ENCODE measurements at places on chromosomes 6 and 20. TPM values are rescaled to one million over a fixed set of nuclear protein-coding genes. Genes with fewer than 3 reads are reported as not detected.

GRCh38 chr6:28343898-28344677 is 5.7 kb upstream of the ZKSCAN3 start:
- no peak overlapping the region for H3K27ac ChIP-seq
- no peak overlapping the region for H3K4me3 ChIP-seq
- no peak for DNase-seq

DNA sequence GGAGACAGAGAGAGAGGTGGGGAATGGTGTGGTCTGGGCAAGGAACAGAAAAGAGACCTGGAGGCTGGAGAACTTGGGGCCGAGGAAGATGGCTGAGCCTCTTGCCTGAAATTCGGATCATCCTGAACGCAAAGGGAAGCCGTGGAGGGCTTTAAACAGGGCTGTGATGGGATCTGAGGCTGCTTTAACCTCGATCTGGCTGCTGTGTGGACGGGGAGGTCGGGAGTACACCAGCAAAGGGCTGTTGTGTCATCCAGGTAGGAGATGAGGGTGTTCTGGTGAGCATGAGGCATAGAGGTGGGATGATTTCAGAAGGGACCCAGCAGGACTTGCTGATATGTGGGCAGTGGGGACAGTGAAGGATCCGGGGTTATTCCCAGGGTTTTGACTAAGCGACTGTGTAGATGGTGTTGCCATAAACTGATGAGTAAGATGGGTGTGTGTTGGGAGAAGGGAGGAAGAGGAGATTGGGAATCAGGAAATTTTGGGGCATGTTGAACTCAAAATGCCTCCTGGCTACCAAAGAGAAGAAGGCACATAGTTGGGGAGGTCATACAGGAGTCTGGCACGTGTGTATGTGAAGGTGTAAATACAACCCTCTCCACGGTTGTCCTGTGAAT is 158.5 kb downstream of the NFATC2 start:
- no peak for DNase-seq
- H3K4me1 ChIP-seq: no peaks in the 10 kb centered on the region
- no peak overlapping the region for H3K27ac ChIP-seq
- H3K27me3 ChIP-seq: no peaks in the 10 kb centered on the region
- H3K4me3 ChIP-seq: no peak overlapping the region

DNA sequence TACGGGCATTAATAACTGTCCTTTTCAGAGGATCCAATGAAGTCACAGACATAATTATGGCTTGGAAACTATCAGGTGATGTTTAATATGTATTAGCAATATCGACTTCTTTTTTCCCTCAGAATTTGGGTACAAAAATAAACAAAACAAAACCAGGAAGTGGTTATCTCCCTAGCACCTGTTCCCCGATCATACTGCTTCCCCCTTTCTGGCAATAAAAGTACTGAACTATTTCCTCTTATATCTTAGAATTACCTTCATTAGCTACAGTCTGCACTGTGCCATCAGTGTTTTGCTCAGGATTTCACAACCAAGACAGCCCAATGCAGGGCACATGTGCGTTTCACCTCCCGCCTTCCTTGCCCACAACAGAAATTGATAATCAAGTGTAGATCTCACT is 216.9 kb upstream of the BTBD3 start:
- H3K36me3 ChIP-seq: no peaks in the 10 kb centered on the region
- no peaks in the 10 kb centered on the region for H3K27me3 ChIP-seq
- H3K27ac ChIP-seq: no peak overlapping the region
- no peak overlapping the region for H3K4me3 ChIP-seq
- DNase-seq: no peak
- no peaks in the 10 kb centered on the region for H3K4me1 ChIP-seq

DNA sequence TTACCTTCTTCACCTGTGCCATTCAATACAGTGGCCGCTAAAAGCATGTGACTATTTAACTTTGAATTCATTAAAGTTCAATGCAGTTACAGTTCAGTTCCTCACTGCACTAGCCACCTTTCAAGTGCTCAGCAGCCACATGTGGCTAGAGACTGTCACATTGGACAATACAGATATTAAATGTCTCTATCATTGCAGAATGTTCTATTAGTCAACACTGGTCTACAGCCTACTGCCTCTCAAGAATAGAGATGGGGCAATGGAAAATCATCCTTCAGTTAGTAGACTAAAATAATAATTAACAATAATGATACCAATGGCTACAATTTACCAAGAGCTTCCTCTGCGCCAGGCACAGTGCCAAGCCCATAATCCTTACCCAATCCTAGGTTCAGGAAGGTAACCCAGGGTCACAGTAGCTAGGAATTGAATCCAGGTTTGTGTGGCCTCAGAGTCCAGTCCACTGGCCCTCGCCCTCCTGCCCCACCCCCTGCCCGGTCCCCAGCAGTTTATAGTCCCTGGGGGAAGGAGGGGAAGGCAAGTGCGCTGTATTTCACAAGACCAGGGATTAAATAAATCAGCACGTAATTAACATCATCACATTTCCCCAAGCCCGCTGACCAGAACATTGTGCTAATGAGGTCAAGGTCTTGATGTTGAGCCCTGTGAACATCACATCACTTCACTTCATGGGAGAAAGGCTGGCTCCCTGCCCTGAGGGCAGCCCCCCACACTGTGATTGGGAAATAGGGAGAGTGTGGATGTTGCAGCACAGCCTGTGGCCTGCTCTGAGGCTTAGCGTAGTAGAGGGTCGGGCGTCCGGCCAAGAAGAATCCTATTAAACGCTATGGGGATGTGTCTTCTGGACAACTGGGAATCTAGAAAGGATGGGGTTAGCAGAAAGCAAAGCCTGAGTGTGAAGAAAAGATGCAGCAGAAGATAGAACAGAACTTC is 147.2 kb downstream of the VEGFA start:
- no peak overlapping the region for H3K4me3 ChIP-seq
- no peaks in the 10 kb centered on the region for H3K36me3 ChIP-seq
- peak; percentile 27 for DNase-seq
- no peaks in the 10 kb centered on the region for H3K27me3 ChIP-seq
- H3K4me1 ChIP-seq: peaks cover 6% of the 10 kb centered on the region
- H3K27ac ChIP-seq: peak overlapping the region; percentile 61

- DNase-seq: no peak
- H3K36me3 ChIP-seq: no peaks in the 10 kb centered on the region
- no peaks in the 10 kb centered on the region for H3K27me3 ChIP-seq
- no peaks in the 10 kb centered on the region for H3K4me1 ChIP-seq
- H3K4me3 ChIP-seq: no peak overlapping the region
These were observed 740.4 kb upstream of the FLRT3 start for GRCh38 chr20:15077733-15078250.

FILIP1 gene
- total RNA-seq: 7.4 TPM

- no peak overlapping the region for H3K4me3 ChIP-seq
- H3K4me1 ChIP-seq: no peaks in the 10 kb centered on the region
- no peak overlapping the region for H3K27ac ChIP-seq
- no peaks in the 10 kb centered on the region for H3K27me3 ChIP-seq
- no peak for DNase-seq
These were observed 117.4 kb upstream of the RPS6KA2 start for GRCh38 chr6:166744223-166745134.

MYLK2 gene
- not detected for total RNA-seq

CD83 gene
- 15.7 TPM for total RNA-seq

- no peak overlapping the region for H3K4me3 ChIP-seq
- H3K27me3 ChIP-seq: no peaks in the 10 kb centered on the region
- no peak overlapping the region for H3K27ac ChIP-seq
- H3K36me3 ChIP-seq: peaks cover 19% of the 10 kb centered on the region
- no peak for DNase-seq
These were observed 26.7 kb downstream of the ZNF337 start for GRCh38 chr20:25669826-25670422.

RAB32 gene
- total RNA-seq: 19.0 TPM

DNA sequence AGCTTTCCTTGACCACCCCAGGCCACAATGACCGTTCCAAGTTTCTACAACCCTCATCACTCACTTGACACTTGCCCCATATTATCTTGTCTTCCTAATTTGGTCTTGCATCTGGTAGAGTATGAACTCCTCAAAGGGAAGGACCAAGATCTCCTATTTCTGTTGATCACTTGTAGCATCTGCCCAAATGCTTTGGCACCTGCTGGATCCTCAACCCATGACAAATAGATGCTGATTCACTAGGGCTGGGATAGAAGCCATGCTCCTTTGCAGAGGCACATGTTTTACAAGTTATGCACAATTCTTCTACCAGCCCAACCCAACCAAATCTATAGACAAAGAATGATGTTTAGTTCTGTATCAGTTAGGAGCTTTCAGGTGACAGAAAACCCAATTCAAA is 110.7 kb downstream of the UNC5CL start:
- DNase-seq: no peak
- H3K27me3 ChIP-seq: no peaks in the 10 kb centered on the region
- no peaks in the 10 kb centered on the region for H3K4me1 ChIP-seq
- no peak overlapping the region for H3K27ac ChIP-seq
- no peak overlapping the region for H3K4me3 ChIP-seq
- no peaks in the 10 kb centered on the region for H3K36me3 ChIP-seq

SLC23A2 gene
- 4.2 TPM for total RNA-seq

DNA sequence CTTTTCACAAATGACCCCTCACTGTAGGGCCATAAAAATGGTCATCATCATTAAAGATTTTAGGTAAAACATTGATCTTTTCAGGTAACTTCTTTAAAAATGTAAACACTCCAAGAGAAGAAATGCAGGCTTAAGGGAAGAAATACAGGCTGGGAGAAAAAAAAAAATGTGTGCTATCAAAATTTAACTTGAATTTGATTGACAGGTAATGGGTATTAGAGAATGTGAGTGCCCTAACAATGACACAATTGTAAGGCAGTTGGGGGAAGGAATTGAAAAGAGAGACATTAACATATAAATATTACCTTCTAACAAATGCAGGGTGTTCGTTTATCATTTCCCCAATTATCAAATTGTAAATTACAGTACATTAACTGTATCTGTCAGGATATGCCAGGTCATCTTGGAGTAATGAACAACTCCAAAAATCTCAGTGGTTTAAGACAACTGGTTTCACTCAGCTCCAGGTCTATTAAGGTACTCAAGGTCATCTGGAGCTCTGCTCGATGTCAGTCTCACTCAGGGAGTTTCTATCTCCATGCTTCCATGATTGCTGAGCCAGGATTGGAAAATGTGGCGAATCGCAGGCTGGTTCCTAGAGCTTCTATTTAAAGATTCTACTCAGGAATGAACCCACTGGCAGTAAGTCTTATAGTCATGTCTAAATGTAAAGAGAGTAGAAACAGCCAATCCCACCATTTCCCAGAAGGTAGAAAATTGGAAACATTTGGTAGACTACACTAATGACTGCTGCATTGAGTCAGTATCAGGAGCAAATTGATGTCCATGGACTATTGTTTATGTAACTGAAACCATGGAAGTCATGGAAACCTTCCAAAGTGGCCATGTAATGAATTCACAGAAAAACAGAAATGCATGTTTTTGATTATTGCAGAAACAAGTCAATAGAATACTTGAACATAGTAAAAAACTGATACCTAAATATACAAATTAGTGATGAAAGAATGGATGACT is 55.6 kb downstream of the FRK start:
- H3K4me1 ChIP-seq: no peaks in the 10 kb centered on the region
- no peak overlapping the region for H3K4me3 ChIP-seq
- no peak for DNase-seq
- H3K36me3 ChIP-seq: no peaks in the 10 kb centered on the region
- no peak overlapping the region for H3K27ac ChIP-seq

DZANK1 gene
- total RNA-seq: 2.3 TPM

DNA sequence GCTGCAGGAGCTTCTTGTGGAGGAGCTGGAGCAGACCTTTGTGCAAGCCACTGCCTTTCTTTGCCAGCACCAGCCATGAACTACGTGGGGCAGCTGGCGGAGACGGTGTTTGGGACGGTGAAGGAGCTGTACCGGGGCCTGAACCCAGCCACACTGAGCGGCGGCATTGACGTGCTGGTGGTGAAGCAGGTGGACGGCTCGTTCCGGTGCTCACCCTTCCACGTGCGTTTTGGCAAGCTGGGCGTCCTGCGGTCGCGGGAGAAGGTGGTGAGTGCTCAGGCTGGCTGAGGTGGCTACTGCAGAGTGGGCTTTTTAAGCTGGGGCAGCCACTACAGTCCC is 5.1 kb downstream of the LPIN3 start:
- no peak overlapping the region for H3K4me3 ChIP-seq
- DNase-seq: no peak
- H3K27me3 ChIP-seq: no peaks in the 10 kb centered on the region
- no peak overlapping the region for H3K27ac ChIP-seq

GRCh38 chr6:74269600-74269858 is 573.5 kb downstream of the CD109 start:
- no peak overlapping the region for H3K27ac ChIP-seq
- no peak overlapping the region for H3K4me3 ChIP-seq
- DNase-seq: no peak
- H3K27me3 ChIP-seq: no peaks in the 10 kb centered on the region

STAU1 gene
- total RNA-seq: 82.1 TPM

TBXT gene
- total RNA-seq: not detected

SYCP2 gene
- total RNA-seq: 2.5 TPM

DNA sequence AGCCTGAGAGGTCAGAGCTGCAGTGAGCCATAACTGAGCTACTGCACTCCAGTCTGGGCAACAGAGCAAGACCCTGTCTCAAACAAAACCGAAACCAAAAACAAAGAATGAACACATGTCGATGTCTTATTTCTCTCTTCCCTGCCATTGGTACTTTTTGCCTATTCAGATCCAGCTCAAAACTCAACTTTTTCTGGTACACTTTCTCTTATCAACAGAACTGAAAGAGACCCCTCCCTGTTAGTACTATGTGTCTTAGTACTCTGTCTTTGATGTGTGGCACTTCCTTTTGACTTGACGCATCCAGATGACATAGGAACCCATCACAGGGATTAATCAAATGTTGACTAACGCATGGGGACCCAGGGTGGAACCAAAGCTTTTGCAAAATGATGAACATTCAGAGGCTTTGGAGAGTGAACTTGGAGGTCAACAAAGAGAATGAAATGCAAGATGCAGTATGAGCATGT is 44.8 kb downstream of the AKAP12 start:
- no peak for DNase-seq
- H3K36me3 ChIP-seq: no peaks in the 10 kb centered on the region
- H3K27me3 ChIP-seq: no peaks in the 10 kb centered on the region
- no peaks in the 10 kb centered on the region for H3K4me1 ChIP-seq
- H3K27ac ChIP-seq: peak overlapping the region; percentile 35

COX4I2 gene
- not detected for total RNA-seq

ZBTB22 gene
- total RNA-seq: 26.5 TPM

DNA sequence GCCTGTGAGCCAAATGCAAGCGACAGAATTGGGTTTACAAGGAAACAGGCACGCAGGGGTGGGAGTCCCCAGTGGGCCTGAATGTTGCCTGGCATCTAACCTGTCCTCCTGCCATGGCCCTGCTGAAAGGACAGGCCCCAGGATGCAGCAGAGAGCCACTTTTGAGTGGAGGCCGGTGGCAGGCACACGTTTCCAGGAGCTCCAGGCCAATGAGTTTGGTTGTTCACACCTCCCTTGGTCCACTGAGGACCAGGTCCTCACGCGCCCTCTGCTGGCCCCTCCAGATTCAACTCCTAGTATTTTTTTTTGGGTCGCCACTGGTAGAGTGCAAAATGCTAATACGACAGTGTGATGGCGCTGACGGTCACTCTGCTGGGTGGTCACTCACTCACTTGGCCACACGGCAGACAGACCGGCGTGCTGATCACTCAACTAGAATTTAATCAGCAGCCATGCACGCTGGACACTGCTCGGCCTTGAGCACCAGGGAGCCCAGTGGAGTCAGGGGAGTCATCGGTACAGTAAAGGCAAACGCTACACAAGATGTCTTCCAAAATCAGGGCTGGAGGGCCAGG is 81.7 kb upstream of the NFATC2 start:
- H3K4me1 ChIP-seq: peaks cover 1% of the 10 kb centered on the region
- DNase-seq: peak; percentile 65

- H3K27me3 ChIP-seq: peaks cover 4% of the 10 kb centered on the region
- H3K27ac ChIP-seq: no peak overlapping the region
- no peak for DNase-seq
- H3K4me1 ChIP-seq: no peaks in the 10 kb centered on the region
- no peak overlapping the region for H3K4me3 ChIP-seq
- no peaks in the 10 kb centered on the region for H3K36me3 ChIP-seq
These were observed 1.1 kb upstream of the CD109 start for GRCh38 chr6:73694711-73695411.

Data from Peyer's patch (tissue), 4 donors.